ENCODE measurements at places on chromosomes 13 and 19.
A peak's percentile ranks its signal among the peaks of the same experiment; 100 is the strongest.

DNA sequence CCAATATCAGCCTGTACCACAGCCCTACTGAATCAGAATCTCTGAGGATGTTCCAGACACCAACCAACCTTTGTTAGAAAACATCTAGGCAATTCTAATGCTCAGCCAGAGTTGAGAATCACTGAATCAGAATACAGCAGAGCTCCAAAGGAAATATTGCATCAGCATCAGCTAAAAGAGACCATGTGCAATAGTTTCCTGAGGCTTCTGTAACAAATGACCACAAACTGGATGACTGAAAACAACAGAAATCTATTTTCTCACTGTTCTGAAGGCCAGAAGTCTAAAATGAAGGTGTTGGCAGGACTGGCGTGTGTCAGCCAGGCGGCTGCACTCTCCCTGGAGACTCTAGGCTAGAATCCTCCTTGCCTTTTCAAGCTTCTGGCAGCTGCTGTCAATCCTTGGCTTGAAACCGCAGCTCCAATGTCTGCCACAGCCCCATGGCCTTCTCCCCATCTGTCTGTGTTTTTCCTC, 1.2 kb upstream of the DCT start:
- DNase-seq = no peak

DNA sequence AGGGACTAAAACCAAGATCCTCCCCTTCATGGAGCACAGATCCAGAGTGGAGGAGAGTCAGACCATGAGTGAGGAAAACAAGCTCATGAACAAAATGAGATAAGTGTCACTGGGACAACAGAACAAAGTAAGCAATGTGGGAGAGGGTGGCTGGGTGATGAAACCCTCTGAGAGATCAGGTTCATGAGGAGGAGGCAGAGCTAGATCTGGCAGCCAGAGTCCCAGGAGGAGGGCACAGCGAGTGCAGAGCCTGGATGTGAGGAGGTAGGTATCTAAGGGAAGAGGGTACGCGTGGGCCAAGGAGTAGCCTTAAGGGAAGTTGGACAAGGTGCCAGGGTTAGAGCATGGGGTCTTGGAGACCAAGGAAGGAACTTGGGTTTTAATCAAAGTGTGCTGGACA, 1311.9 kb downstream of the UQCRFS1 start:
- DNase-seq = no peak

- no peak for DNase-seq
Measured at GRCh38 chr19:42290523-42291434, 11.2 kb upstream of the PRR19 start.

DNA sequence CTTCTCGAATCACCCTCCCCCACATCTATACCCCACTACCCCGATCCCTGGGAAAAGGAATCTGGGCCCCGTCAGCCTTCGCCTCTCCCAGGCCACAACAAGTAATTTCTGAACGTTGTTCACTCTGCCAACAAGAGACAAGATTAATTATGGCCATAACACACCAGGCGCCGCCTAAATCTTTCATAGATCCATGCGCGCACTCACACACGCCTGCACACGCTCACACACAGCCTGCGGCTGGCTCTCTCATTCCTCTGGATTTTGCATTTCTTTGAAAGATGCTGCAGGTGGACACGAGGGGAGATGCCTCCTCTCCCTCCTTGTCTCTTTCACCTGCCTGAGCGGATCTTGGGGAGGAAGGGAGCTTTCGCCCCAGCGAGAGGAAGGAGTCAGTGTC, 17.1 kb downstream of the ZNRF4 start:
- no peak for DNase-seq

- DNase-seq = no peak
Measured at GRCh38 chr13:93316841-93317240, 90.2 kb downstream of the GPC6 start.

- DNase-seq = peak; percentile 85
Measured at GRCh38 chr13:29861694-29862110, 11.3 kb upstream of the UBL3 start.

DNA sequence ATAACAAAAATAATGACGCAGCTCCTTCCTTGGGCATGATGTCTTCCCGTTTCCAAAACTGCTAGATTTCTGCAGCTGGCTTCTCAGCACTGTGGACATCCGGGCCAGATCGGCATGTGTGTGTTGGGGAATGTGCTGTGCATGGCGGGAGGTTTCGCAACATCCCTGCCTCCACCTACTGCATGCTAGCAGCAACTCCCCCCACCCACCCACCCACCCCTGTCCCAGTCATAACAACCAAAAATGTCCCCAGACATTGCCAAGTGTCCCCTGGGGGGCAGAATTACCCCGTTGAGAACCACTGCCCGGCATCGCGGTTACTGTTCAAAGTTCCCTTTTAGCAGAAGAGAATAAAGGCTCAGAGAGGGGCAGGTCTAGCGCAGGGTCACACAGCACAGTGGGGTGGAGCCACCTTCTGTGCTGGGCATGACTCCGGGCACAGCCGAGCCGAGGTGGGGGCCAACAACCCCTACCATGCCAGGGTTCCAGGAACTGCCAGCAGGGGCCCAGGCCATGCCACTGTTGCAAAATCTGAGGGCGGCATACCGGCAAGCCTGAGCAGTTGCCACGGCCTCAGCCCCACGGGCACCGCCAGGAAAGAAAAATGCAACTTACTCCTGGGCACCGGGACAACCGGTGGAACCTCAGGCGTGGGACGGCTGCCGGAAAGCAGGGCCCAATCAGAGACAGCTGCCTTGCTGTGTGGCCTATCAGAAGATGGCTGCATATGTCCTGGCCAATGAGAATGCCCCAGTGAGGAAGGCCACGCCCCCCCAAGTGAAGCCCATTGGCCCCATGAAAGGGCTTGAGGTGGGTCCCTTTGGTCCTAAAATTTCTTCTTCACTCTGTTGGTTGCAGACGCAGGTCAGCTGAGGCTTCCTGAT, 22.5 kb upstream of the NFIC start:
- no peak for DNase-seq

GRCh38 chr19:55225415-55225958, 3.1 kb downstream of the TMEM86B start:
- no peak for DNase-seq

GRCh38 chr13:105016266-105016665, 1519.2 kb downstream of the EFNB2 start:
- no peak for DNase-seq

DNA sequence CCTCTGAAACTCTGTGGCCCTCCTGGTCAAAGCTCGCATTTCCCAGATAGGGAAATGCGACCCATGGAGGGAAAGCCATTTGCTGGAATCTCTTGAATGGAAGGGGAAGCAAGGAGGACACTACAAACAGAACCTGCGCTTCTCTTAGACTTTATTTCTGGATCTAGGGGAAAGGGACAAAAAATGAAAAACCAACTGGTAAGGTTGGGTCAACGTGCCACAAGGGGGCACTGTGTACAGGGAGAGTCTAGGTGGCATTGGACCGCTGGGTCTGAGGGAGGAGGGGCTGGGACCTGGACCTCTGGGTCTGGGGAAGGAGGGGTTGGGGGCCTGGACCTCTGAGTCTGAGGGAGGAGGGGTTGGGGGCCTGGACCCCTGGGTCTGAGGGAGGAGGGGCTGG, 5.0 kb downstream of the KLK4 start:
- no peak for DNase-seq

DNA sequence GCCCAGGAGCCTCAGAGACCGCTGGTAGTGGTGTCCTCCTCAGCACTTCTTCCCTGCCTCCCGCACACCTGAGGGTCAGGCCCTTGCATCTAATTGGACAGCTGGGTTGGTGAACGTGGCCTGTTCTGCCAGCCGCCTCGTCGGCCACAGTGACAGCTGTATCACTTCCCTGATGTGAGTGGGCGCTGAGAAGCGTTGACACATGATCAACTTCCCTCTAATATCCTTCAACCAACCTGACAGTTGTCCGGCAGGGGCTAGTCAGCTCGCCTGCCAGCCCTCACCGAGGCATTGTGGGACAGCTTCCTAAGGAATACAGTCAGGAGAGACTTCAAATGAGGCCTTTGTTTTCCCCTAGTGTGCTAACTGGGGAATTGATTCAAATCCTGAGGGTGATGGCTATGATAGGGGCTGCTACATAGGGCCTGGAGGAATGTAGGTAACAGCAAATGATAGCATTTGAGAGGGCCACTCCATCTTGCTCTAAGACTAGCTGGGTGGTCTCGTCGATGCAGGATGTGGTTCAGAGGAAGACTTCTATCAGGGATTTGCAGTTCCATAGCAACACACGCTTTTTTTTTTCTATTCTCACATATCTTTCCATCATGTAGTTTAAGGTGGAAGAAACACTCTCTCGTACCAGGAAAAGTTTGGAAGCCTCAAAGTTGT, 230.8 kb downstream of the TSHZ3 start:
- no peak for DNase-seq

- no peak for DNase-seq
Measured at GRCh38 chr13:107480130-107480529, 735.2 kb downstream of the LIG4 start.

GRCh38 chr19:13017306-13018034, 22.2 kb downstream of the NFIX start:
- DNase-seq = no peak

GRCh38 chr13:91056746-91057145, 290.7 kb upstream of the MIR17HG start:
- no peak for DNase-seq

DNA sequence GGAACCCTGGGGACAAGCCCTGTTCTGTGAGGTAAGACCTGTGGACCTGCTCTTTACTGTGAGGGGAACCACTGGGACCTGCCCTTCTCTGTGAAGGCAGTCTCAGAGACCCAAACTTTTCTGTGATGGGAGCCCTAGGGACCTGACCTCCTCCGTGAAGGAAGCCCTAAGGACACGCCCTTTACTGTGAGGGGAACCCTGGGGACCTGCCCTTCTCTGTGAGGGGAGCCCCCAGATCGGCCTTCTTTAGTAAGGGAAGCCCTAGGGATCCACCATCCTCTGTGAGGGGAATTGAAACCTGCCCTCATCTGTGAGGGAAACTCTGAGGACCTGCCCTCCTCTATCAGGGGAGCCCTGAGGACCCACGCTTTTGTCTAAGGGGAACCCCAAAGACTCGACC, 343.5 kb downstream of the UQCRFS1 start:
- no peak for DNase-seq

GRCh38 chr19:21492947-21493906, 12.2 kb upstream of the ZNF429 start:
- DNase-seq = no peak

DNA sequence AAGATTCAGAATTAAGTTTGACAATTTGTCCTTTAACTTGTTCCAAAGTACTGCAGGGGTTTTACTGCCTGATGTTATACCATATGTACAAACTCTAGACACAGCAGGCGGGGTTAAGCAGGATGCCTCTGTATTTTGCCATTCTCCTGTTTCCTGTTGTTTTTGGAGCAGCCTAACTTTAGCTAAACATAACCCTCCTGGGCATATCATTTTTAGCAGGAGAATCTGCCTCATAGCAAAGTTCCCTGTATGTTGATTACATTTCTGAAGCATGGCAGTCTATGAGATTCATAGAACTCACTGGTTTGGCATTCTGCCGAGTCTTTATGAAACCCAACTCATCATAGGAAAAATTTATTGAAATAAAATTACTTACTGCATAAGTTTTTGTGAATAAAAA, 5.2 kb downstream of the LHFPL6 start:
- no peak for DNase-seq

- no peak for DNase-seq
Measured at GRCh38 chr13:28659621-28659970, 666 bp downstream of the POMP start.

DNA sequence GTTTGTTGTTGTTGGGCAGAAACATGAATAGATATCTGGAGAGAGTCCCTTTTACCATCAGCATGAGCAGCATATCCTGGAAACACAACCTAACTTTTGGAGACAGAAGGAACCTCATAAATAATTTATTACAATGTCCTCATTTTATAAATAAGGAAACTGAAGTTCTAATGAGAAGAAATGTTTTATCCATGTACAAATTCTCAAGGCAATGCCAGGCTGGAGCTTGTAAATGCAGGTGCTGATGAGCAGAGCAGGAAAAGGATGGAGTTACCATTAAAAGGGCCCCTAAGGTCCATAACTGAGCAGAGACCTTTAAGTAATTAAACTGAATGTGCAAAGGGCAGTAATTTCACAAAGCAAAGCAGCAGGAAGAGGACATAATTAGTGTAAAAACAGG, 17.3 kb downstream of the LCP1 start:
- no peak for DNase-seq

GRCh38 chr13:96500953-96501352, 411.0 kb downstream of the HS6ST3 start:
- DNase-seq = no peak

GRCh38 chr19:49229416-49229815, 71.8 kb downstream of the TRPM4 start:
- DNase-seq = no peak

DNA sequence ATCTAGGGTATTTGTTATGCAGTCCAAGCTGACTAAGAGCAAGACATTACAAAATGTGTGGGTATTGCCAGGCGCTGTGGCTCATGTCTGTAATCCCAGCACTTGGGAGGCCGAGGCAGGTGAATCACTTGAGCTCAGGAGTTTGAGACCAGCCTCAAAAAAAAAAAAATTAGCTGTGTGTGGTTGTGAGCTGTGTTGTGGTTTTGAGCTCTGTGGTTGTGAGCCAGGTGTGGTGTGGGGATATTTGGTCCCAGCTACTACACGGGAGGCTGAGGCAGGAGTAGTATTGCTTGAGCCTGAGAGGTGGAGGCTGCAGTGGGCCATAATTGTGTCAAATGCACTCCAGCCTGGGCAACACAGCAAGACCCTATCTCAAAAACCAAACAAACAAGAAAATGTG, 5.6 kb upstream of the KEAP1 start:
- DNase-seq = no peak

- DNase-seq = peak; percentile 30
Measured at GRCh38 chr13:60431108-60431700, 34.2 kb downstream of the TDRD3 start.

GRCh38 chr13:43232144-43232872, 208.9 kb downstream of the DNAJC15 start:
- DNase-seq = no peak

- no peak for DNase-seq
Measured at GRCh38 chr19:46515879-46516350, 20.2 kb upstream of the PNMA8B start.

GRCh38 chr13:76043874-76044273, 407.7 kb downstream of the LMO7 start:
- no peak for DNase-seq

- DNase-seq = no peak
Measured at GRCh38 chr13:26382366-26382765, 128.4 kb downstream of the CDK8 start.

DNA sequence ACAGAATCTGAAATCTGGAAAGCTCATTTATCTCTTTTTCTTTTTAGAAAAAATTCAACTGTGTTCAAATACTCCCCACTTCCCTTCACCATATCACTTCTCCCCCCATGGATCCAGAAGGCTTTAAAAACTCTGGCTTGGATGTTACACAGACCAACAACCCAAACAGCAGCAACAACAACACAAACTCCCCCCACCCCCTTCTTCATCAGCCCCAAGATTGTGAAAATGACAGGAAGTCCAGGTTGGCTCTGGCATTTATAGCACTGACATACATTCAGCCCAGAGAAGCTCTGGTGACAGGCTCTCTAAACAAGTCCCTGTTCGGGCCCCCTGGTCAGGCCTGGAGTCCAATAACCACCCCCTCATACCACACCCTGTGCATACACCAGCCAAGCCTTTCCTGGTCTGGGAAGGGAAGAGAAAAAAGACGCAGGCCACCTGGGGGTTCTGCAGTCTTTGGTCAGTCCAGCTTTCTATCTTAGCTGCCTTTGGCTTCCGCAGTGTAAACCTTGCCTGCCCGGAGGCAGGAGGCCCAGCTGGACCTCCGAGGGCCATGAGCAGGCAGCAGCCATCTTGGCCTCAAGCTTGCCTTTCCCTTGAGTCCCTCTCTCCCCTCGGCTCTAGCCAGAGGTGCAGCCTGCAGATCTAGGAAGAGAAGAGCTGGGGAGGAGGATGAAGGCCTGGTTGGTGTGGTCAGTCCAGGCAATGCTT, 6.8 kb downstream of the CDX2 start:
- DNase-seq = no peak

Measured in non-pigmented ciliary epithelial cell (primary cell).